ENCODE measurements at places on chromosomes 6 and 20.

DNA sequence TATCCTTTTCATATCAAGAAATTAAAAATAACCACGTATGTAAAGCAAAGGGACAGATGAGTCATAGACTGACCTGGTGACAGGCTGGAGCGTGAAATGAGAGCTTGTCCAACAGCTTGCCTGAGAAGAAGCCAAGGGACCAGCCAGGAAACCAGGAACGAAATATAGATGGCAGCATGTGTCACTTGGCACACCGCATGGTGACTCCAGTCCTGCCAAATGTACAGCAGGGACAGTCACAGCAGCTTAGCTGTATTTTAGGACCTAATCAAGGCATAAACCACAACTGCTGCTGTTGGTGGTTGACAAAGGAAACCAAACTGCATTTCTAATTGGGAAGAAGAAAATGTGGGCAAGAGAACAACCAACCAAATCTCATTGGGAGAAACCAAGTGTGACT lies 755.0 kb downstream of the TFAP2A start:
- DNase-seq = no peak

GRCh38 chr20:19934792-19935491 lies 82.2 kb upstream of the NAA20 start:
- DNase-seq = no peak

DNA sequence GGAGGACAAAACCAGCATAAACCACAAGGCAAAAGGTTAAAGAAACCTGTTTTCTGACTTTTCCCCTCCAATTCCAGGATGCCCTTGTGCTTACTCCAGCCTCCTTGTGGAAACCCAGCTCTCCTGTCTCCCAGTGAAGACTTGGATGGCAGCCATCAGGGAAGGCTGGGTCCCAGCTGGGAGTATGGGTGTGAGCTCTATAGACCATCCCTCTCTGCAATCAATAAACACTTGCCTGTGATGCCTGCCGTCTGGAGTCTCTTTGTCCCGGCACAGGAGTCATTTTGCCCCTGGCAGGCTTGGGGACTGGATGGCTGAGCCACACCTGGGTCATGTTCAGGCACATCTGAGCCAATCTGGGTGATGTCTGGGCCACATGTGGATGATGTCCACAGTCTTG lies 26.6 kb downstream of the BPIFB1 start:
- no peak for DNase-seq

DNA sequence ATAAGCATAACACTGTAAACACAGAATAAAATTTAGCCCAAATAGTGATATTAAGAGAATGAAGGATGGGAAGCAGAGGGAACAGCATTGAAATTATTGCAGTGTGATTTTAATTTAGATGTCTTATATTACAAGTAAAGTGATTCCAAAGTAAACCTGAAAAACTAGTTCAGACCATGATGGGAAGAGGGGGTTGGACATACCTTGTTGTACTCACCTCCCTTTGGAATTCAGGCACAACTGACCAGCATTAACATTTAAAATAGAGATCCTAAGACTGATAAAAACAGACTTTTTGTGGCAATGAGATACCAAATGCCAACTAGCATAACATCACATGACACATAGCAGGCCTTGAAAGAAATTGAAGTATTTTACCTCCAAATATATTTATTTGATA lies 262.6 kb upstream of the PRND start:
- DNase-seq = no peak

DNA sequence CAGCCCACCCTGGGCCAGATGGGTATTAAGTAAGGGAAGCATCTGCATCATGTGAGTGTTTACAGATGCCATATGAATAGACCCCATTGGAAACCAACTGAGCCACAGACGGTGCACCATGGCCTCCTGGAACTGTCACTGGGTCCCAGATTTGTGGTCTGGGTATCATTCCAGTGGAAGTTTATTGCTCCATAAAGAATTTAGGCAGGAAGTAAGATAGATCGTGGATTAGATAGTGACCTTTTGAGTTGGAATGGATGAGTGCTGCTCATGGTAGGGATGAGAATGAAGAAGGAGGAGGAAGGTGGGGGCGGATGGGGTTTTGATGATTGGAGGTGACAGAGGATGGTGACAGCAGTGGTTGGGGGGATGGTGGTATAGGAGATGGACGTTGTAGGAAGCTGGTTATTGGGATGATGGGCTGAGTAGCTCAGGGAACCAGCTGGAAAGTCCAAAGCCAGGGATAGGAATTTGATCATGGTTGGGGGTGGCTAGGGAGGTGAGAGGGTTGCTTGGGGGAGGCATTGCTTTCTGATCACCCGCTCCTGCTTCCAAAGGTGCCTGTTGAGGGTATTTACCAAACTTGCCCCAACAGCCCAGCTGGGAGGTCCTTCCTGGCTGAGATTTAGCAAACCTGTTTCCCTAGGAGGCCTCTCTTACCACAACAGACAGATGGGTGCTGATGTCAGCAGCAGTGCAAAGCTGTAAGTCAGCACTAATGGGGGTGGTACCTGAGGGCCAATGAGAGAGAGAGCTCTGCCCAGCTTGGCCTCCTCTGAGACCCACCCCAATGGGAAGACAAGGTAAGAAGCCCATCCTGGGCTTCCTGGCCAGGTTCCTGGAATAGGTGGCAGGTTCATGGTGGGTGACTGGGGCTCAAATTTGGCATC lies 78.0 kb downstream of the VEGFA start:
- DNase-seq = no peak

DNA sequence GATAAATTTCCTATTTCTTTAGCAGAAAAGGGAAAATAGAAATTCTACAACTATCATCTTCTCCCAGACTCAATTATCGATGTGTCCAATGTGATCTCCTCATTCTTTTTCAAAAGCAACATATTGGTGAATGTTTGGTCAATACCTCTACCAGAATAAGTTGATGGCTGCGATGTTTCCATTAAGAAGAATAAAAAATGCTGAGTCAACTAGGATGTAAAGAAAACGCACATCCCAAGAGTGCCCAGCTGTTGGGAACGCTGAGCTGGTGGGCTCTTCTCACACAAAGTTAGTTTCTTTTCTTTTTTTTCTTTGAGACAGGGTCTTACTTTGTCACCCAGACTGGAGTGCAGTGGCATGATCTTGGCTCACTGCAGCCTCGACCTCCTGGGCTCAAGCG lies 39.8 kb downstream of the RAMACL start:
- DNase-seq = no peak

GRCh38 chr6:1574083-1574761 lies 35.5 kb upstream of the FOXC1 start:
- no peak for DNase-seq

DNA sequence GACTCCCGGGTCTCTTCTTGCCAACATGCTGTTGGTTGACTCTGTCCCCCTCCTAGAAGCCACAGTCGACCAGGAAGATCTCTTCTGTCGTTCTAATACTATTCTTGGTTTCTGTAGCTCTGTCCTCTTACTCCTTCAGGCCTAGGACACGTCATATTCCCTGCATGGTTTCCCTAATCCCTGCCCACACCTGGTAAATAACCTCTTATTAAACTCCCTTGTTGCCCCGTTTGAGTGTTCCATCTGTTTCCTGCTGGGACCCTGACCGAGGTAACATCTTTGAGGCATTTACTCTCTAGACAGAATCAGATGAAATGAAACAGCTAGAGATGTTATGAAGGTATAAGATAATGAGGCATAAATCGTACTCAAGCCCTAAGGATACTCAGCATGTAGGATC lies 68.1 kb downstream of the PLCB4 start:
- DNase-seq = no peak

- DNase-seq = no peak
Measured at GRCh38 chr6:117906507-117906957, 532 bp upstream of the SLC35F1 start.

DNA sequence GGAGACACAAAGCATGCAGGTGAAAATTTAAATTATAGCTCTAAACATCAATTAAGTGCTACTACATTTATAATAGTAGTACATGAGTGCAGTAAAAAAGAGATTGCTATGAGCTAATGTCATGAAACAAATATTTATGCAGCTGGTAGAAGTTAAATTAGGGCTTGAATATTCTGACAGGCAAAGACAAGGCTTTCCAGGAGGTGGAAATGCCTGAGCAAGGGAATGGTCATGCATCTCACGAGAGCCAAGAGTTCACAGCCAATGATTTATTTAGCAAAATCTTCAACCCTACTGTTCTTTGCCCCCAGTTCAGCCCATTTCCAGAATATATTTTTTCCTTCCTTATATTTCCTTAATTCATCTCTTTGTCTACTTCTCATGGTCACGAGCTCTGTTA lies 128.9 kb downstream of the HIVEP2 start:
- no peak for DNase-seq

Data from BE2C (cell line).